Neural crest cell (in vitro differentiated cells): ENCODE measurements at places on chromosomes 11 and 22.

DNA sequence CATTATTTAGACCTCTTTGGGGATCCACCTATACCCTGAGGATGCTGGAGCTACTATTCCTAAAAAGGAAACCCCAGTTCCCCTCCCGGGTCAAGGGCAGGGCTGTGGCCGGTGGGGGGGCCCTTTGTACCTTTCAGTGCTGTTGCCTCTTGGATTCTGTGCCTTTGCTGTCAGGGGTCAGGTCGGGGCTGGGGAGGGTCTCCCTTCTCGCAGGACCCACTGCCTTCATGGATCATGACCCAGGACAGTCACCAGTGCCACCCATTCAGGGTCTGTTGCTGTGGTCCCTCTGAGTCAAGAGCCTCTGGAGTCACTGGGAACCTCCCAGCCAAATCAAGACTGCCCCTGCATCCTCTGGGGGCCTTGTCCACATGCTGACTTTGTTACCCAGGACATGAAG lies 78.1 kb upstream of the CCND1 start:
- peaks cover 12% of the 10 kb centered on the region for H3K4me1 ChIP-seq
- no peak overlapping the region for H3K4me3 ChIP-seq
- no peaks in the 10 kb centered on the region for H3K36me3 ChIP-seq

DNA sequence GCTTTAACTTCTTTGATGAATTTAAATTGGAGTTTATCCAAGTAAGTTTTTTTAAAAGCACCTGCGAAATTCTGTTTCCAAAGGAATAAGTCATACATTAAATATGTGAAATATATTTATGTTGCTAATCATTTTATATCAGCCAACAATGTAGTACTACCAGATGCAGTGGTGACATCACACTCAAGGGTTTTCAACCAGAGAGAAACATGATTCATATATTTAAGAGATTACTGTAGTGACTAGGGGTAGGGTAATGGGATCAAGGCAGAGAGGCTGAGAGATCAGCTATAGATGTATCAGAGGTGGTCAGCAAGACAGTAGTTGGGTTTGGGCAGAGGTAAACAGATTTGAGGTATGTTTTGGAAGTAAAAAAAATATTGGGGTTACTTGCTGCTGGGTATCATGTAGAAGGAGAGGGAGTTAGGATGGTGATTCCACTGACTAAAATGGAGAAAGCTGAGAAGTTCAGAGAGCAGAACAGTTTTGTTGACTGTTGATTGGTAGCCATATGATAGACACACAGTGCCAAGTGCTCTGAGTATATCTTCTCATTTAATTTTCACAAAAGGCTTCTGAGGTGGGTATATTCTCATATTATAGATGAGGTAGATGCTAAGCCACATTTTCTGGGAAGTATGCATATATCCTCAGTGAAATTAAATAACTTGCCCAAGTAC lies 39.4 kb downstream of the CEP57 start:
- no peak overlapping the region for H3K27ac ChIP-seq
- H3K36me3 ChIP-seq = peaks cover 20% of the 10 kb centered on the region
- no peaks in the 10 kb centered on the region for H3K27me3 ChIP-seq
- no peak for DNase-seq
- no peak overlapping the region for H3K4me3 ChIP-seq

GRCh38 chr22:31739795-31740201 lies 10.1 kb downstream of the PRR14L start:
- H3K36me3 ChIP-seq = peaks cover 10% of the 10 kb centered on the region
- H3K27ac ChIP-seq = no peak overlapping the region
- no peak for DNase-seq
- no peak overlapping the region for H3K4me3 ChIP-seq

DNA sequence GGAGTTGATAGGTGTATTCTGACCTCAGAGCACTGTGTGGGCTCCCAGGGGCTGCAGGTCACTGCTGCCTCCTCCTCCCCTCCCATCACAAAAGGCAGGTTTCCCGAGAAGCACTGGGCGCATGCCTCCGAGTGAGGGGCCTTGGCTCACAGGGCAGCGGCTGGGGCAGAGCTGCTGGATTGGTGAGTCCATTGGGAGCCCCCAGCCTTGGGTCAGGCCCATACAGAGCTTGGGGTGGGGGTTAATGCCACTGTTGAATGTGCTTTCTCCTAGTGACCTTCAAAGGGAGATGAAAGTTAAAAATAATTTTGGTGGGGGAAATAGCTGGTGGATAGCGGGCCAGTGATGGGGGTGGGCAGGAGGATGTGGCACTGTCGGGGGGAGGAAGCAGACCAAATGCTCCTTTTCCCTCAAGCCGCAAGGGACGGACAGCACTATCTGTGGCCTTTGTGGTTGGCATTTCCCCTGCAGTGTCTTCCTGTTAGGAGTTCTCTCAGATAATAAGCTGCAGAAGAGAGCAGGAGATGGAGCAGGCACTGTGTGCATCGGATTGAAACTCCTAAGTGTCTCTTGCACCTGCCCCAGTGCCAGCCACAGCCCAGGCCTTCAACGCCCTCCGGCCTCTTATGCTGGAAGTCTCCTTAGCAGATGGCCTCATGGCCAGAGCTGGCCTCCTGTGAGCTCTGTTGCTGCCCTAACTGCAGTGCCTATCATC lies 3.2 kb downstream of the TUBA8 start:
- DNase-seq = no peak
- peaks cover 25% of the 10 kb centered on the region for H3K27me3 ChIP-seq
- no peak overlapping the region for H3K27ac ChIP-seq
- H3K4me1 ChIP-seq = peaks cover 9% of the 10 kb centered on the region
- H3K4me3 ChIP-seq = no peak overlapping the region

- no peak overlapping the region for H3K4me3 ChIP-seq
- no peak for DNase-seq
- peaks cover 3% of the 10 kb centered on the region for H3K36me3 ChIP-seq
- peaks cover 10% of the 10 kb centered on the region for H3K4me1 ChIP-seq
- no peaks in the 10 kb centered on the region for H3K27me3 ChIP-seq
Observed at GRCh38 chr11:122394313-122394712, 261.2 kb upstream of the UBASH3B start.

DNA sequence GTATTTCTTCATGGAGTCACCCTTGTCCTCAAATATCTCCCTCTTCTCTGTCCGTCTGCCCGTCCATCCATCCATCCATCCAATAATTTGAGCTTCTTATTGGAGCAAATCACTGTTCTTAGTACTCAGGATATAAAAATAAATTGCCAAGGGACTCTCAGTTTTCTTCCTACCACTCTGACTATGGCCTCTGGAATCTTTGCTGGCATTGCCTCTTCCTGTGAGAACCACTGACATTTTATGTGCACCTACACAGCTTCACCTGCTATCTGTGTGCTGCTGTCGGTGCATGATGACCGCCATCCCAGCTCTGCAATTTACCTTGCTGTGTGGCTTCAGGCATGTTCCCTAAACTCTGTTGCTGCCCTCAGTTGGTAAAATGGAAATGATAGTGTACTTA lies 37.9 kb downstream of the TEAD1 start:
- DNase-seq = no peak
- H3K27me3 ChIP-seq = no peaks in the 10 kb centered on the region
- H3K4me3 ChIP-seq = no peak overlapping the region
- H3K27ac ChIP-seq = no peak overlapping the region

- DNase-seq = no peak
- H3K36me3 ChIP-seq = no peaks in the 10 kb centered on the region
- H3K27me3 ChIP-seq = no peaks in the 10 kb centered on the region
- no peak overlapping the region for H3K27ac ChIP-seq
- no peak overlapping the region for H3K4me3 ChIP-seq
Observed at GRCh38 chr11:77438487-77438886, 35.4 kb downstream of the PAK1 start.

- H3K36me3 ChIP-seq = no peaks in the 10 kb centered on the region
- DNase-seq = peak; percentile 8
- no peak overlapping the region for H3K4me3 ChIP-seq
- H3K27ac ChIP-seq = no peak overlapping the region
Observed at GRCh38 chr22:17748555-17749353, 25.5 kb downstream of the BID start.

- DNase-seq = no peak
- no peak overlapping the region for H3K4me3 ChIP-seq
- no peaks in the 10 kb centered on the region for H3K27me3 ChIP-seq
- no peaks in the 10 kb centered on the region for H3K4me1 ChIP-seq
- H3K27ac ChIP-seq = no peak overlapping the region
Observed at GRCh38 chr22:29819501-29819900, 18.6 kb downstream of the ASCC2 start.

- H3K4me3 ChIP-seq = no peak overlapping the region
- peaks cover 34% of the 10 kb centered on the region for H3K27me3 ChIP-seq
- peaks cover 6% of the 10 kb centered on the region for H3K4me1 ChIP-seq
Observed at GRCh38 chr11:65150509-65151299, 16.4 kb upstream of the SYVN1 start.
